ENCODE measurements at places on chromosomes 4 and X.

- peak; percentile 2 for DNase-seq
Measured at GRCh38 chrX:48573690-48574269, 504 bp upstream of the RBM3 start.

GRCh38 chrX:55742649-55743048, 25.1 kb downstream of the RRAGB start:
- DNase-seq = no peak

DNA sequence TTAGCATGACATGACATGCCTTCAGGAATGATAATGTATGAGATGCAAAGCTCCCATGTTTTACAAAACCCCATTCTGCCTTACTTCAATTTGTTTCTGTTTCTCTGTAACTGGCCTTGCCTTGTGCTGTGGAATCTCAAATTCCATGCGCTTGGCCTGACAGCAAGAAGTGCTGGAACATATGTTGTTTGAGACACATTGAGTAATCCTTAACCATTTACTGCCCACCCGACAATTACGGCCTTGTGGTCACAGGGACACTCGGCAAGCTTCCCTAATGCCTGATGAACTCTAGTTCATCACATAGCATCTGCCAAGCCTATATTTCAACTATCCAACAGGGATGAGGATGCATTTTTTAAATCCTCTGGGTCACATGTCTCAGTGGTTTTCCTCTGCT, 226.4 kb upstream of the CASK start:
- DNase-seq = no peak

GRCh38 chr4:152014280-152014679, 253.5 kb upstream of the GATB start:
- peak; percentile 59 for DNase-seq

DNA sequence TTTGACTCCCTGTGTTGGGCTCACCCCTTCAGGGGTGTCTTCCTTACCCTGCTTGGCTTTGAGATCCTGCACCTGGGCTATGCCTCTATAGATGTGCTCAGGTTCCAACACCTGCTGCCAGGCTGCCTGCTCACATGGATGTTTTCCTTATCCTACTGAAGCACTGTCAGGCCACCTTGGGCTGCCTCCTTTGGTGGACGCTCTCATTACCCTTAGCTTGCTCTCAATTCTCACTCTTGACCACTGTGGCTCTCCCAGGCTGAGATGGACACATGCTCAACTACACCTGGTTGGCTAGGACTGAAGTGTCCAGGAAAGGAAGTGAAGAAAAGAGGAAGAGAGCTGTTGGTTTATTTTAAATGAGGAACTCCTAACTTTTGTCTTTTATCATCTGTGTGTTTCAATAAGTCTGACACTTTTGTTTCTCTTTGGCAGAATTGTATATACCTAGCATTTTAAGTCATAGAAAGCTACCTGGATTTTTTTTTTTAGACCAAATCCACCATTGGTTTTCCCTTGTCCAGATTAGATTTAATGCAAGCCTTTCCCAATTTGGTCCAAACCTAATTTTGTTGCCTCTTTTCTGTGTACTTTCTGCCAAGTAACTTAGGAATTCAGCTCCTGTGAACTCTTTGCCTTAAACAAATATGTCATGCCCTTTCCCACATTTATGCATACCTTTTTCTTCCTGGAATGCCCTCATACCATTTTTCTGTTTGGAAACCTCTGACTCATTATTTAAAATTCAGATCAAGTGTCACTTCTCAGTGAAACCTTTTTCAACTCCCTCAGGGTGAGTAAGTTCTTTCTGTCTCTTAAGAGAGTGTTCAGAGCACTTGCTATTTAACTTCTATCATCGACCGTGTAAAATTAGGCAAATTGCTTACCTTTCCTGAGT, 175.8 kb downstream of the GC start:
- DNase-seq = no peak

GRCh38 chrX:10608099-10608498, 12.3 kb downstream of the MID1 start:
- DNase-seq = no peak

DNA sequence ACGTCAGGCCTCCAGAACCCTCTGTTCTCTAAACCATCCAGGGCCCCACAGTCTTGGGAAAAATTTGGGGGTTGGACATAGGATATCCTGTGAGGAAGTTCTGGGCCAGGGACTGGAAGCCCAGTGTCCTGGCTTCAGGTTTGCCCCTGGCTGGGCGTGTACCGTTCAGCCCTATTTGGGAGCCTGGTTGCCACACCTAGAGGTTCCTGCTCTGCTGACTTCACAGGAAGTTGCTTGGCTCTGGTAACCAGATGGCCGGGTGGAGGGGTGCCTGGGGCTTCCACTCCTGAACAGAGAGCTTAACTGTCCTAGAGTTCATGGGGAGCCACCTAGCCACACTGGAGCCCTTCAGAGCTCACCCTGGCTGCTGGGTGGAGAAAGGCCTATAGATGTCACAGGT, 1.1 kb downstream of the TAFAZZIN start:
- peak; percentile 15 for DNase-seq
